ENCODE measurements at places on chromosomes 7 and 10. TPM values are rescaled to one million over a fixed set of nuclear protein-coding genes. Genes with fewer than 3 reads are reported as not detected.

GRCh38 chr7:157687158-157687557, 350.4 kb downstream of the DNAJB6 start:
- no peak for DNase-seq

DNA sequence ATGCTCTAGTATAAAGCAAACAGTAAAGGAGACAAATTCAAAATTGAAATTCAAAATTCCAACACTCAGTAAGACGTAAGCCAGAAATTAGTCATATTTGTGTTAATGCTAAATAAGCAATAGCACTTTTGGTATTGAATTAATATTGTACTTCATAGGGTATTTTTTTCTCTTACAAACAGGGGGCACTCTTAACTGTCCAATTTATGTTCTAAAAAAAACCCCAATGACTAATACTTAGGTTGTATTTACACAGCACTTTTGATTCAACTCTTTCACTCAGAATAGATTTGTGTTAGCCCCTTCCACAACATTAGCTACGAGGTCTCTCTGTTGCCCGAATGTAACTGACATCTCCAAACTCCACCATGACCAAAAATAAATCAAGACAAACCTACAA, 284.9 kb upstream of the COBL start:
- DNase-seq, result no peak

- no peak for DNase-seq
These were observed 83.3 kb downstream of the DLG5 start for GRCh38 chr10:77843264-77843663.

- DNase-seq, result no peak
These were observed 75.8 kb downstream of the C1GALT1 start for GRCh38 chr7:7257899-7258692.

GRCh38 chr7:133815611-133816210, 311.4 kb upstream of the LRGUK start:
- DNase-seq, result no peak

Gene STEAP4
- 9.8 TPM for total RNA-seq

- no peak for DNase-seq
These were observed 88.1 kb upstream of the KMT2C start for GRCh38 chr7:152523916-152524315.

DNA sequence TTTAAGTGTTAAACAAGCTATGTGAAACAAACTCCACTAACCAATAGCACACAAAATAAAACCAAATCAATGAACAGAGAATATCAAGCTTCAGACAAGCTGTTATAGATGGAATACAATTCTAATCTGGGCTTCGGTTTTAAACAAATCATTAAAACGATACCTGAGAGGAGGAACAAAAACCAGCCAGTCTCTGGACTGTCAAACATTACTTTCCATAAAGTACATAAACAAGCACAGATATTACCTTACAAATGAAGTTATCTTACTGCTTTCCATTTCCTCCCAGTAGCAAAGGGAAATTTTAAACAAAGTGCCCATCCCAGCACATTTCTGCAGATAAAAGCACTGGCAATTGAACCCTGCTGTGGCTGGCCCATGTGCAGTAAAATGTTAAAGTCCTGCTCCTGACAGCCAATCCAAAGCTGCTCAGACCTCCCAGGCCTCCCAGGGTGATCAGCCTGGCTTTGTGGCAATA, 128.0 kb downstream of the NRCAM start:
- no peak for DNase-seq

DNA sequence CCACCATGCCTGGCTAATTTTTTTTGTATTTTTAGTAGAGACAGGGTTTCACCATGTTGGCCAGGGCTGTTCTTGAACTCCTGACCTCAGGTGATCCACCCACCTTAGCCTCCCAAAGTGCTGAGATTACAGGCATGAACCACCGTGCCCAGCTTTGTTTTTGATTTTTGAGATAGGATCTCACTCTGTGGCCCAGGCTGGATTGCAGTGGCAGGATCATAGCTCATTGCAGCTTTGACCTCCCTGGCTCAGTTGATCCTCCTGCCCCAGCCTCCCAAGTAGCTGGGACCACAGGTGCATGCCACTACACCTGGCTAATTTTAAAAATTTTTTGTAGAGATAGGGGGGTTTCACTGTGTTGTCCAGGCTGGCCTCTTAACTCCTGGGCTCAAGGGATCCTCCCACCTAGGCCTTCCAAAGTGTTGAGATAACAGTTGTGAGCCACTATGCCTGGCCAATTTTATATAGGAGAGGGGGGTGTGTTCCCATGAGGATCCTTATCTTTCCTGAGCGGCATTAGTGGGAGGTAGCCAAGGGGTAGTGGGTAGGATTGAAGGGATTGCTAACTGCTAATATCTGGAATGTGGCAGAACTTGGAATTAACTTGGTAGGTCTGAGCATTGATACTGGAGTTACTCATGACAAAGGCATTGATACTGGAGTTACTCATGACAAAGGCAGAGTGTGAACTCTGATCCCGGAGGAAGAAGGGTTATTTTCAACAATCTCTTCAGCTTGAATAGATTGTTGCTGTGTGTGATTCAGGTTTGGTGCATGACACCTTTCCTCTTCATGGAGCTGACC, 1.0 kb upstream of the NOLC1 start:
- no peak for DNase-seq

DNA sequence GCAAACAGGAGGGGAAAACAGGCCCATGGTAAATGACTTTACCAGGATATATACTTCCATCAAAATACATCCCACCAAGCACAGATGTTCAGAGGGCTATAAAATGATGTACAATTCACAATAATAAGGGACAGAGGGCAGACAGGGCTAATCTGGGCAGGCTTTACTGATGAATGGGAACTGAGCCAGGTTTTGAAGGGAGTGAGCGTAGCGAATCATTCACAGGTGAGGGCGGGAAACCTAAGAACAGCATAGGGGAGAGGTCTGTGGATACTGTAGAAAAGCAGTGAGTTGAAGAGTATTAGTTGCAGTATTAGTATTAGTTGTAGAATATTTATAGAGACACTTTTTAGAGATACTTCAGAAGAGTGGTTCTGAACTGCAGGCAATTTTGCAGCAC, 180.8 kb downstream of the JAZF1 start:
- DNase-seq, result no peak

GRCh38 chr7:148083448-148083847, 507.1 kb upstream of the C7orf33 start:
- DNase-seq, result no peak

DNA sequence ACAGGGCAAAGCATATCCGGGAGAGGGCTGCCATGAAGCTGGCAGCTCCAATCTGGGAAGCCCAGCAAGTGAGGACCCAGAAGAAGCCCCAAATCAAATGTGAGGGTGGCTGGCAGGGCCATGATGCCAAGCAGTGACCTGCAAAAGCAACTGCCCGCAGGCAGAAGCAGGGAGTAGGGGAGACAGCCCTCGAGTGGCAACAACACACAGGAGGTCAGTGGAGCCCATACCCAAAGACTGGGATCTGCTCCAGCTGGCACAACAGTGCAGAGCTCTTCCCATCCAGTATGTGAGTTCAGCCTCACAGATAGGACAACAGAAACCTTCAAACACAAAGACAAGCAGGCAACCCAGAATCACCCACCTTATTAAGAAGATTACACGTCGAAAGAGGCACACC, 45.0 kb downstream of the GRID1 start:
- DNase-seq, result no peak

- no peak for DNase-seq
These were observed 55.8 kb downstream of the PARD3 start for GRCh38 chr10:34759161-34759836.

Measured in mucosa of gallbladder (tissue), 1 donor.